ENCODE measurements at places on chromosomes 3 and 15.

- no peak for DNase-seq
Measured at GRCh38 chr3:188788621-188789081, 383.1 kb upstream of the TPRG1 start.

DNA sequence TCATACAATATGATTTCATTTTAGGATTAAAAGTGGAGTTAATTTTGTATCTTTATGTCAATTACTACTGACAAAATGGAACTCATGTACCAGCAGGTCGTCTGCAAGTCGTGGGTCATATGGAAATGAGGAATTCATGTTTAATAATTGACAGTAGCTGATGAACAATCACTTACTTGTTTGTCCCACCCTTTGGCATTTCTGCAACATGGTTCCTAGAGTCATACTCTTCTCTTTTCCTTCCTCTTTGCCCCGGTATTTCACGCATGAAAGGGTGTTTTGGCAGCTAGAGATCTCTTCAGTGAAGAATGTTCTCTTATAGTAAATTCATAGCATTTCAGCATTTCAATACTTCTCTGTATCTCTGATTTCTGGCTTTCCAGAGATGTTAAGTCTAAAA lies 133.3 kb upstream of the SLC24A5 start:
- no peak for DNase-seq

DNA sequence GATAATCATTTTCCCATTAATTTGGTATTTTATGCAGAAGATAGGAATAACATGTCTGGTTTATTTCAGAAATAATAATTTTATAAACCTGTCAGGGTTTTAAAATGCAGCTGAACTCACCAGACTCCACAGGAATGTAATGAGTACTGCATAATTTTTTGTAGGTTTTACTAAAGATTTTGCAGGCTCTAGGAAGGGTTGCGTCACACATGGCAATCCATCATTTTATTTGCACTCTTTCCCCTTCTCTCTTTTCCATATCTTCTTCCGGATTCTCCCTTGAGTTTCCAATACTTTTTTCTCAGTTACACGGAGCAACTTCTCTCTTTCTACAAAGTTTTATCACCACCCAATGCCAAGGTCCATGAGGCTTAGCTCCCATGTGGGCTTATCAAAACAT lies 234.7 kb downstream of the NFKBIZ start:
- no peak for DNase-seq

GRCh38 chr15:57476533-57476975 lies 100.2 kb downstream of the CGNL1 start:
- no peak for DNase-seq

- DNase-seq, result no peak
Measured at GRCh38 chr3:112496366-112497067, 2.8 kb downstream of the BTLA start.

DNA sequence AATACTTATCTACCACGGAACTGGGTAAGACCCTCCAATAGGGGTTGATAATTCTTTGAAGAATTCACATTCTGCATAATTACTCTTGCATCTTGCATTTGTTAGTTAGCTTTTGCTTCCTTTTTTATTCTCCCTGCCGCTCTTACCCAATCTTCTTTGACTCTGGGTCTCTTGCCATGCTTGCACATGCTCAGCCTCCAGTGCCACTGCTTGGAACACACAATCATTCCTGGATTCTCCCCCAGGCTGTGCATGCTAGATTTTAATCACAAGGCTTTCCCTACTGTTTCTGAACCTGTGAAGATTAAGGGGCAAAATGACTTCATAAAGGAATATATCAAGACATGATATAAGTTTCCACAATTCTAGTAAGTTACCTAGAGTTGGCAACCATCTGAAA lies 133.1 kb downstream of the IL1RAP start:
- DNase-seq, result no peak

- DNase-seq, result peak; percentile 38
Measured at GRCh38 chr3:107574650-107575049, 51.9 kb downstream of the BBX start.

GRCh38 chr3:71025516-71025915 lies 558.0 kb downstream of the FOXP1 start:
- DNase-seq, result no peak

DNA sequence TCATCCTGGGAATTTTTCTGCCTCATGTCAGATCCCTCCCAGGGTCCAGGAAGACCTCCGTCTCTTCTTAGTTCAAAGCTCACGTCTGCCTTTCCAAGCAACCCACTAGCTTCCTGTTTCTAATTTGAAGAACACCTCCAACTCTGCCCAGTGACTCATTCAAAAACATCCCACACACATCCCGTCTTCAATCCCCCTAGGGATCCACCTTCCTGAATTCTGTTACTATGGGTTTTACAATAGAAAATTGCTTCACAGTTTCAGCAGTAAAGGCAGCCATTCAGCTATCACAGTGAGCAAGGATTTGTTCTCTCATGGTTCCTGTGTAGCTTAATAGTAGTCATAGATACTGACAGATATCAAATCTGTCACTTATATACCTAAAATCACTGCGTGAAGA lies 308.3 kb upstream of the CCDC54 start:
- peak; percentile 57 for DNase-seq

DNA sequence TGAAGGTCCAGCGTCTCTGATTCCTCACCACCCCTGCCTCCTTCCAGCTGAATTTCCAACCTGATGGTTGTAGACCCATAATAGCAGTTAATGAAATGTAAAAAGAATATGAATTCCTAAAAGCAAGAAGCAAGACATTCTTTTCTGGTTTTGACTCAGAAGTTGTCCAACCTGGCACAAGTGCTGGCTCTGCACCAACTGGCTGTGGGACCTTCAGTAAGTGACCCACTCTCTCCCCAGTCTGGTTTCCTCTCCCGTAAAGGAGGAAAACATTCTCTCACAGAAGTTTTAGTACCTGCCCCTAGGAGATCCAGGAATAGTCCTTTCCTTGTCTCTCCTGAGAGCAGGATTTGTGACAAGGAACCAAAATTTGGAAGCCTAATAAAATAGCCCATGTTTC lies 236.9 kb upstream of the TRIM42 start:
- DNase-seq, result no peak

GRCh38 chr3:17730318-17730967 lies 12.0 kb downstream of the TBC1D5 start:
- peak; percentile 89 for DNase-seq

- no peak for DNase-seq
Measured at GRCh38 chr3:177213801-177214535, 16.7 kb upstream of the TBL1XR1 start.

GRCh38 chr3:173957646-173958045 lies 560.1 kb downstream of the NLGN1 start:
- DNase-seq, result no peak

GRCh38 chr3:179020112-179020511 lies 51.5 kb downstream of the ZMAT3 start:
- DNase-seq, result no peak

- peak; percentile 68 for DNase-seq
Measured at GRCh38 chr3:144866476-144866875, 894.9 kb downstream of the DIPK2A start.

DNA sequence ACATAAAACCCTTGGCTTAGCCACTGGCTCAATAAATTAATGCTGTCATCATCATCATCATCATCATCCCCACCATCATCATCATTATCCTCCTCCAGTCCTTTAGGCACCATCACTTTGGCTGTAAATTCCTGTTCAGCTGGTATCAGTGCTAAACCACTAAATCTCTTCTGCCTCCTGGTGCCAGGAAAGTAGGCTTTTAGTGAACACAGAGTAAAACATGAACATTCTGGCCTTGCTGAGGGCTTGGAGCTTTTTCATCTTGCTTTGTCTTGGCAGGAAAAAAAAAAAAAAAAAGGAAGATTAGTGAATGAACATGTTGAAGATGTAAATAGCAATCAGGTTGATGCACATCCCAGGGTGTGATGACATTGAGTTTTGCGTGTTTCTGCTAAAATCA lies 67.3 kb upstream of the EIF1B start:
- DNase-seq, result no peak

DNA sequence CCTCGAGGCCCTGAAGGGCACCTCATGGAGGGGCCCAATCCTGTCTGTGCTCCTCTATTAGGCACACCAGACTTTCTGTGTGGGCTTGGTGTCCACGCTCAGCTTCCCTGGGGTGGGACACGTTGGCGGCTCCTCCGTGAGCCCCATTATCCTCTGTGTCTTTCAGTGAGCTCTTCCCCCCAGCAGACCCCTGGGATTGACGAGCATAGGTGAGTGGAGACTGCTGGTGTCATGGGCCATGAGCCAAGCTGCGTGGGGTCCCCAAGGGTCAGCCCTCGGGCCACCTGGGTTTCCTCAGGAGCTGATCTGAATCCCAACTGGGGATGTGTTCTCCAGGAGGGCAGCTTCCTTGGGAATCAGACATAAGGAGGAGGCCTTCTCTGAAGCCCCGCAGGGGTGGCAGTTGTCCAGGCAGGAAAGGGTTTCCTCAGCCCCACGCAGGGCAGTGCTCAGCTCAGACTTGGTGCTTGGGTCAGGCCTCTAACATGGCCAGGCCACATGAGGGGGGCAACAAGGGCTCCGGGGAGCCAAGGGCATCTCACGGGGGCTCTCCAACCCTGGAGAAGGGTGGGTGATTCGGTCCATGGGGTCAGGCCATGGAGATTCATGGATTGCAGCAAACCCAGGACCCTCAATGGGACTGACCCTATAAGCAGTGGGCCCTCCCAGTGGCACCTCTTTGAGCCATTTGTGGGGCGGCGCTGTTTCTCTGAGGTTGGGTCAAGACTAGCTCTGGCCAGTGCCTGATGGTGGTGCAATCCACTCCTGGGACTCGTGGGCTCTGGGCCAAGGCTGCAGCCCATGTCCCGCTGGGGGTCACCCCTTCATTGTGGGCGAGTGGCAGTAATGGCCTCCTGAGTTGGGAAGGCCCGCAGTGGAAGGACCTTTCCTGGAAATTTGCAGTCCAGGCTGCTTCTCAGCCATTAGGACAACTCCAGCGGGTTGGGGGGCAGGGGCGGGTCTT lies 222.5 kb downstream of the SNRPN start:
- DNase-seq, result no peak

GRCh38 chr15:48899793-48900192 lies 21.9 kb downstream of the EID1 start:
- DNase-seq, result no peak

GRCh38 chr15:36966708-36967107 lies 133.6 kb downstream of the MEIS2 start:
- no peak for DNase-seq

GRCh38 chr15:33729653-33730052 lies 238.6 kb upstream of the CHRM5 start:
- no peak for DNase-seq

DNA sequence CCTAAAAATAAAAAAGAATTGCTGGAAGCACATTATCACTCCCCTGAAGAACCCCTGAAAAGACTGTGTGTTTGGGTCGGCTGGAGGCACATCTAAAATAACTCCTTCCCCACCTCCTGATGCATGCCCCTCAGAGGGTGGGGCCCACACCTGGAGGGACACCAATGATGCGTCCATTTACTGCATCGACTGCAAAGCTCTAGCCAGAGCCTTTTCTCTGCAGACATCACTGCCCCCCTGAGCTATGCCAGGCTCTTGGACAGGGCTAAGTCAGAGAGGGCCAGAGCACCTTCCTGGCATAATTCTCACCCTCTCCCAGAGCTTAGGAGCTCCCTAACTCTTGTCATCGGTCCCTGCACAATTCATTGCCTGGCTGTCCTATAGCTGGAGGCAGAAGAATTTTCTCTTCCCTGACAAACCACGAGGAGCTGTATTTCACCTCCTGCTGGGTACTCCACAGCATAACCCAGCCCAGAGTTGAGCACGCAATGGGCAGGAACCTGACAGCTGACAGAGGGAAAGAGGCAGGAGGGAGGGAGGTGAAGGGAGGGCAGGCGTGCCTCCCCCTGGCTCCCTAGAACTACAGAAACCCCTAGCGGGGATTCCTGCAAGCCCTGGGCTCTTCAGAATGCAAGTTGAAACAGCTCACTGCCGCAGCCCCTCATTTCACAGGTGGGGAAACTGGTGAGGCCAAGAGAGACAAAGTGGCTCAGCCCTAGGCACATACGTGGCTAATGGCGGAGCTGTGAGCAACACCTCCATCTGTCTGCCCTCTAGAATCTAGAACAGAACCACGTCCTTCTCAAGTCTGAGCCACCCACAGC lies 46.6 kb downstream of the XXYLT1 start:
- DNase-seq, result no peak

GRCh38 chr3:13852638-13853009 lies 27.2 kb downstream of the WNT7A start:
- DNase-seq, result no peak

- no peak for DNase-seq
Measured at GRCh38 chr3:166889241-166889640, 490.9 kb downstream of the ZBBX start.

GRCh38 chr3:11450015-11450414 lies 177.8 kb downstream of the ATG7 start:
- no peak for DNase-seq

GRCh38 chr3:131328721-131329120 lies 52.9 kb upstream of the NUDT16 start:
- no peak for DNase-seq

DNA sequence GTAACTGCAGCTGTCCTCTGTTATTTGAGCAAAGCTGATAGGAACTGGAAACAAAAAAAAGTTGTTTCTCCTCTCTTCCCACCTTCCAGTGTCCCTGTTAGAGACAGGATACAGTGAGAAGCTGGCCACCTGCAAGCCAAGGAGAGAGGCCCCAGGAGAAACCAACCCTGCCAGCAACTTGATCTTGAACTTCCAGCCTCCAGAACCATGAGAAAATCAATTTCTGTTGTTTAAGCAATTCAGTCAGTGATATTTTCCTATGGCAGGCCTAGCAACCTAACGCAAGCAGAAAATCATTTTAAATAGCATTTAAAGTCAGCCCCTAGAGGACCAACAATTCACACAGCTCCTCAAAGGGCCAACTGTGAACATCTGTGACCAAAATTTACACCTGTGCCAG lies 291.3 kb downstream of the OXSM start:
- DNase-seq, result no peak
